ENCODE measurements at places on chromosomes 1 and 21.

- no peak for DNase-seq
Measured at GRCh38 chr1:116372191-116372590, 853 bp upstream of the ATP1A1 start.

DNA sequence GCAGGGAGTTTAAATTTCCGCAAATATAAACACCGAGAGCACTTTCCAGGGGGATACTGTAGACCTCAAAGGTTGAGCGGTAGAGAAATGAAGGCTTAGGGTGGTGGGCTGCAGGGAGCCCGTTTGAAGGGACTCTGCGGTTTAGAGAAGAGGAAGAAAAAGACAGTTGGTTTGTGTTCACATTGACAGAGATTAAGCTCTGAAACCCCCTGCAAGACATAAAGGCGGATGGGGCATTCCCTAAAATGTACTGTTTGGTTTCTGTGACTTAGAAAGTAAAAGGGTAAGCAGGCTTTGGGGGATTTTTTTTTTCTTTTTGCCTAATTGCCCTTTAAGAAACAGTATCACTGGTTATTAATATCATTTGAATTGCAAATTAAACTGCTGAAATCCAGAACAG, 1.3 kb downstream of the KAZN start:
- no peak for DNase-seq

DNA sequence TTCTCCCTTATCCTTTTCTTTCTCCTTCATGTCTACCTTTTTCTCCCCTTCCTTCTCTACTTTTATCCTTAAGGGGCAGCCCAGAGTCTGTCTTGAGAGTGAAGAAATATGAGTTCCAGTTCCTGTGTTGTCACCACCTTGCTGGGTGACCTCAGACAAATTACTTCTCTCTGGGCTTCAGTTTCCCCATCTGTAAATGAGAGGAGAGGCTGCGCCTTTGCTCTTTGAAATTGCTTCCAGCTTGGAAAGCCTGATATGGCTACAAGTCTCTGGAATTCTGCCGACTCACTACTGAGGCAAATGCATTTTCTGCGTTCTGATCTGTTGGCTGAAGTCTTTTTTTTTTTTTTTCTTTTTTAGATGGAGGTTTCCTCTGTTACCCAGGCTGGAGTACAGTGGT, 119.2 kb downstream of the SYF2 start:
- DNase-seq = peak; percentile 51

- DNase-seq = no peak
Measured at GRCh38 chr1:23044035-23044434, 24.8 kb downstream of the KDM1A start.

GRCh38 chr1:42334240-42335049, 590 bp downstream of the FOXJ3 start:
- DNase-seq = peak; percentile 46

GRCh38 chr1:229440851-229441537, 7.1 kb upstream of the ACTA1 start:
- DNase-seq = peak; percentile 79

GRCh38 chr1:202248861-202249260, 55.3 kb downstream of the LGR6 start:
- no peak for DNase-seq

DNA sequence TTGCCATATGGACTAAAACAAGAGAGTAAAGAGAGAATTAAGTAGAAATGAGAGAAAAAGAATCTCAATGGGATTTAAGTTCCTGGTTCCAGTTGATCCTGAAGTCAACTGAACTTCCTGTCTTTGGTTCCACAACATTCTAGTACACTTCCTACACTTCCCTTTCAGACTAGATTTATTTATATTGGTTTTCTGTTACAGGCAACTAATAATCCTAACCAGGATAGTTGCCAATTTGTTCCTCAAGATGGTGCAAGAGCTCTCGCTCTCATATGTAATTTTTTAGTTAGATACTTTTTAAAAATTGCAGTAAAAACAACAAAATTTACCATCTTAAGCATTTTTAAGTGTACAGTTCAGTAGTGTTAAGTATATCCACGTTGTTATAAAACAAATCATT, 28.8 kb upstream of the TRIM45 start:
- no peak for DNase-seq

DNA sequence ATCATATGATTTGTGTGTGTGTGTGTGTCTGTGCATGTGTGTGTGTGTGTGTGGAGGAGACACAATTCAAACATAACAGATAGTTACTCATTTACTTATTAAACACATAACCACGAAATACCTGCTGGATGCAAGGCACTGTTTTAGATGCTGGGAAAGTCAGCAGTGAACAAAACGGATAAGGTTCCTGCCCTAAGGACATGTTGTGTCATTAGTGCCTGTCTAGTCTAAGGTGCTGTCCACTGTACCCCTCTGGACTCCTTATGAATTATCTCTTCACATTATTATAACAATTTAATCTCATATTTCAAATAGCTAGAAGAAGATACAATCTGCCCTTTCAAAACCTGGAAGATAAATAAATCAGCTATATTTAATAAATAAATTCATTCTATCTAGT, 162.4 kb downstream of the PLPPR5 start:
- no peak for DNase-seq

- no peak for DNase-seq
Measured at GRCh38 chr1:3140437-3140836, 71.4 kb downstream of the PRDM16 start.

DNA sequence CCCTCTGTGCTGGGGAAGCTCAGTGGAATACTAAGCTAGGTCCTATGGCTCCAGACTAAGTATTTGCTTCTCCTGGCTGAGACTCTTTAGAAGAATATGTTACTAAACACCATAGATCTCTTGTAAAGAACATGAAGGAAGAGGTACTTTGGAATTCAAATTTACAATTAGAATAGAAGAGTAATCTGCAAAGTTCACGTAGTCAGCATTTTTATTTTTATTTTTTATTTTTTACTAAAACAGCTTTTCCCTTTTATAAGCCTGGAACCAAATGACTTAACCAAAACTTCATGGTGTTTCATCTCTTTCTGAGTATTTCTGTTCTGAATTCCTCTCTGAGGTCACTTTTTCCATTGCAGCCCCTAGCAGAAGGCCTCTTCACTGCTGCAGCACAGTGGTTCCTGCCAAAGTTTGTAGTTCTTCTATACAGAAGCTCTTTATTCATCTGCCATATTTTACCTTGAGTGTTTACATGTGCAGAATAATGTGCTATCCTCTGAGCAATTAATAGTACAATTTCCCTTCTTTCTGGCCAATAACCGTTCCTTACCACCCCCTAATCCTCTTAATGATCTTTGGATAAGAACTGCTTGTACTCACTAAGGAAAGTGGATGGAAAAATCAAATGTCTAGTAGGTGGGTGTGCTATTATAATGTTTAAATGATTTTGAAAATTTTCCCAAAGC, 27.2 kb downstream of the TSEN15 start:
- DNase-seq = no peak

GRCh38 chr21:42025376-42026081, 15.4 kb upstream of the ZBTB21 start:
- DNase-seq = peak; percentile 75

GRCh38 chr1:29410476-29410875, 174.2 kb downstream of the PTPRU start:
- DNase-seq = no peak

GRCh38 chr1:24201941-24202440, 14.9 kb upstream of the IFNLR1 start:
- DNase-seq = peak; percentile 81

- no peak for DNase-seq
Measured at GRCh38 chr1:15400627-15401026, 9.1 kb upstream of the EFHD2 start.
